ENCODE measurements at places on chromosomes 5 and 9. TPM values are rescaled to one million over a fixed set of nuclear protein-coding genes. Genes with fewer than 3 reads are reported as not detected.

Gene PCDHGC4
- 1.7 TPM for total RNA-seq

Gene ANKRD34B
- total RNA-seq, result not detected

Gene ARAP3
- total RNA-seq, result 19.8 TPM

Gene CLK4
- total RNA-seq, result 49.3 TPM

Gene MYOT
- not detected for total RNA-seq

Gene SLC6A7
- total RNA-seq, result not detected

Gene SPOCK1
- total RNA-seq, result 34.3 TPM

Gene LECT2
- not detected for total RNA-seq

Gene IL3
- total RNA-seq, result not detected

Gene PCA3
- total RNA-seq, result not detected

DNA sequence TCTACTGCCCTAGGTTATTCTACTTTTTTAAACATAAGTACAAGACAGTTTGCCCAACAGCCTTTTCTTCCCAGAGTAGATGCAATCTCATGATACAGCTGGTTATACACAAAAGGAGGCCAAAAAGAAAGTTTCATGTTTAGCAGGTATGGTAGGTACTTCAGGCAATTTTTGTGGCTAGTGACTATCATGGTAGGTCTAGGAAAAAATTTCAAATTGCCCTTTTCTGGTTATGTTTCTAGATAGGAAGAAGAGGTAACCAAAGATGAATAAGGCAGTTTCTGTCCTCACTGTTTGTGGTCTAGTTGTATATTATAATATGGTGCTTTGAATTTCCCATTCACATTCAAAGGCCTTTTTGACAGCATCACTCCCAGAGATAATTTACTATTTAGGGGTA, 19.7 kb downstream of the MEGF9 start:
- DNase-seq, result no peak

DNA sequence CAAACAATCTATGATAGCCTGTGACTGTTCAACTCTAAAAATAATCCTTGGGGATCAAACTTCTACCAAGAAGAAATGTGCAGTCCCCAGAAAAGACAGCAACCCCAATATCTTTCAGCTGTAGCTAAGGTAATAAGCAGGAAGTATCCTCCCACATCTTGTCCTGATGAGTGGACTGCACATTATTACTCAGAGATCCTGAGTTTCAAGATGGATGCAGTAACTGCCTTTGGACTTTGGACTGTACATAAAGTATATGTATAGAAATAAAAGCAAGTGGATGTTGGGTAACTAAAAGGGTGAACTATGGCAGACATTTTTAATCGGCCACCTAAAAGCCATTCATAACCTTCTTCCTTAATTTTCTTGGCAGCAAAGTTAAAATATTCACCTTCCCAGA, 45.1 kb downstream of the SMIM23 start:
- no peak for DNase-seq

DNA sequence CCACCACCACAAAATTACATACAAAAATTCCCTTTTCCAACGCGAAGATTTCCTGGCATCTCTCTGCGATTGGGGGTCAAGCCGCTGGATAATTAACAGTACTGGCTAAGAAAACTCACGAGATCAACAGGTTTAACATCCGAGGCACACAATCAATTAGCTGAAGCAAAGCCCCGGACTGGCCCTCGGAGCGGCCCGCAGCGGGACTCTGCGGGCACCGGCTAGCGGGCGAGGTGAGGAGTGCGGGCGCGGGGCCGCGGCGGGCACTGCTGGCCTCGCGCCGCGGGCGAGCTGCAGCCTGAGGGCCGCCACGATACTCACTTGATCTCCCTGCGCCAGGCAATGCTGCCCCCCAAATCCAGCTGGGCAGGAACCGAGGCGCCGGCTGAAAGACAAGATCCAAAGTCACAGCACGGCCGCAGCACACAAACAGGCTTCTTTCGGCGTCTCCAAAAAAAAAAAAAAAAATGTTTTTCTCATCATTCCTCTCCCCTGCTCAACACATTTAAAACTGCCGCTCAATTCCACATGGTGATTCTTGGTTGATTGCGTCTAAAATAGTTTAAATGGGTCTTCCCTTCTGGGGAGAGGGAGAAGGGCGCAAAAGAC, 210.2 kb downstream of the MEF2C start:
- DNase-seq, result no peak

DNA sequence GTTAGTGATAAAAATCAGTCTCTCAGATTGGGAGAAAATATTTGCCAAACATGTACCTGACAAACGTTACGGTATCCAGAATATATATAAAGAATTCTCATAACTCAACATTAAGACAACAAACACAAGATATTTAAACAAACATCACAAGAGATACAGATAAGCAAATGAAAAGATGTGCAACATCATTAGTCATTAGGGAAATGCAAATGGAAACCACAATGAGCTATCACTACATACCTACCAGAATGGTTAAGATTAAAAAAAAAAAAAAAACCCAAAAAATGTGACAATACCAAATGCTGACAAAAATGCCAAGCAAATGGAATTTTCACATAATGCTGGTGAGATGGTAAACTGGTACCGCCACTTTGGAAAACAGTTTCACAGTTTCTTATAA, 15.4 kb downstream of the CERT1 start:
- DNase-seq, result no peak

DNA sequence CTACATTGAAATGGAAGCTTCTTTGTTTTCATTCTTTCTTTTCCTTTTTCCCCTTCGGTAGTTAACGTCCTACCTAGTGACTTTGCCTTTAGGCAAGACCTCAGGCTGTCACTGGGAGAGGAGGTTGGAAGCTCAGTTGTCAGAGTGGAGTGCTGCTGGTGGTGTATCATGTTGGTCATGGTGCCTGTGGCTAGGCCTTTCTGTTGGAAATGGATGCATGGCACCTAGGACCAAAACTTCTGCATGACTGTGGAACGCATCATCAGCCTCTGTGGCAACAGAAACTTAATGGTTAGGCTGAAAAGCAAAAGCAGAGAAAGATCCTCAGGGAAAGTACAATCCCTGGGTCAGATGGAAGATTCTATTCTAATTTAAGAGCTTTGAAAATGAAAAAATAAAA, 57.9 kb downstream of the OSTF1 start:
- DNase-seq, result no peak

DNA sequence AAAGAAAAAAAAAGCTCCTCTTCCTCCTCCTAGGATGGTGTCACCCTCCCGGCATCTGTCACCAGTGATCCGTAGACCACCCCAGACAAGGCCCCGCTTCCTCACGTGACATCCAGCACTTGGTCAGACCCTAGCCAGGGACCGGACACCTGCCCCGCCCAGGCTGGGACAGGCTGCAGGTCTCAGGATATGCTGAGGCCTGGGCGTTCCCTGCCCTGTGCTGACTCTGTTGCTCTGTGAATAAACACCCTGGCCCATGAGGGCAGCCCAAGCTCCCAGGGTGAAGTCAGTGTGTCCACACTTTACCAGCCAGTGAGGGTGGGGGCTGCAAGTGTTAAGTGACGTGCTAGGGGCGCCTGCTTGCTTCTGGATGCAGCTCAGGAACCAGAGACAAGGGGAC, 5.6 kb downstream of the EDF1 start:
- no peak for DNase-seq

DNA sequence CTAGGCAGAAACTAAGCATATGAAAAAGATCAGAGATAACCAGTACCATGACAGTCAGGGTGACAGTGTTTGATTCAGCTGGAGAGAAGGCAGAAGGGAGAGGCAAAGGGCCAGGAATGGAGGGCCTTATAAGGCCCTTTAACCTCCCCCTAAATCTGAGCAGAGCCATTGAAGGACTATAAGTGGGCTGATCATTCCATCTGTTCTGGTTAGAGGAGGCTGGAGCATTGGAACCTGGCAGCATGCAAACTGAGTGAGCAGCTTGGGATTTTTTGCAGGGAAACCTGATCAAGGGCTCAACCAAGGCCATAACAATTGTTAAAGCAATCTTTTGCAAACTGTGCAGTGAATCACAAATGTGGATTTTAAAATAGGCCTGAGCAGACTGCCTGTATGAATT, 174.5 kb upstream of the DAP start:
- no peak for DNase-seq

DNA sequence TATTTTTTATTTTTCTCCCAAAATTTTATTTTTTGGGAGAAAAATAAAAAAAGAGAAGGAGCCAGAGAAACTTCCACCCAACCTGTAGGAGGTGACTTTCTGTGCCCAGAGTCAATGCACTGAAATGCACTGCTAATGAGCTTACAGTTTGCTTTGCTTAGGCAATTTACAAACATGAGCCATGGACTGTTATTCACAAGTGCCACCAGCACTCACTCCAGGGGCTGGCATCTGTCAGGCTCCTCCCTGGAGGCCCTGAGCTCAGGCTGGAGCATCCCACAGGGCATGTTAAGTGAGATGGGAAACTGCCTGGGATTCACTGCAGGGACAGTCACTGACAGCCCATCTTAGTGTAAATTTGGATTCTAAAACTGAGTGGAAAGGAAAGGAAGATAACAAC, 74.9 kb downstream of the FANCC start:
- no peak for DNase-seq

- no peak for DNase-seq
These were observed 438 bp downstream of the SOX30 start for GRCh38 chr5:157651623-157652376.

DNA sequence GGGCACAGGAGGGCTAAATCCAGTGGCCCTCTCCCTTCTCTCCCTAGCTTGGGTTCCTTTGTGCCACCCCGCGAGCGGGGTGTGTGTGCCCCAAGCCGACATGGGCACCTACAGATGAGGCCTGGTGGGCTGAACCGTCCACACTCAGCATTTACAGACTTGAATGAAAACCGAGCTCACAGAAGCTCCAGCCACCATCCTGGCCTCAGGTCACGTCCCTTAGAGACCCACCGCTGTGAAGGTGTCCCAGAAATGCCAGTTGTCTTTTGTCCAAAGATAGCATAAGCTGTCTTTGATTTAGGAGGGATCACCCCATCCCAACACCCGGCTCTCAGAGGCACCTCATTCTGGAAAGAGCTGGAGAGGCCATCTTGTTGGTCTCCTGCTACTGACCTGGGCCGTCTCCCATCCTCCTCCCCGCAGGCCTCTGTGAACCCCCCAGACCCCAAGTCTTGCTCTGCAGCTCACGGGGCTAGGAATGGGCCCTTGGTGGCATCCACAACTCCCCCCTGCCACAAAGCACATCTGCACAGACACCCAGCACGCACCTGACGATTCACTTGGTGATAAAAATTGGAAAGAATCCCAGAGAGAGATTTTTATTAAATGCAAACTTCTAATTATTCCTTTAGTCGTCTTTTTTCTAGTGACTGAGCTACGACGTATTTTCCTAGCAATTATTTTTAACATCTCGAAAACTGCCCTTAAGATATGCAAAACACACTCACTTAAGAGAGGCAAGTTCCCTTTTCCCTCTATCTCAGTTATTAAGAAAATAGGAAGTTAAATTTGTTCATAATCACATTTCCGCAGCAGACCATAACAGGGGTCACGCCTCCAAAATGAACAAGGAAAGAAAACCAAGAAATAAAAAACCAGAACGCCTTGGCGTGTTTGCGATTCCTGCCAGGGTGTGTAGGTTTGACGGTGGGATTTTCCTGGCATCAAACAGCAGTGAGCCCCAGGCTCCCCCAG, 80.5 kb upstream of the LMX1B start:
- no peak for DNase-seq

GRCh38 chr5:157506981-157507780, 47.2 kb downstream of the NIPAL4 start:
- peak; percentile 65 for DNase-seq

DNA sequence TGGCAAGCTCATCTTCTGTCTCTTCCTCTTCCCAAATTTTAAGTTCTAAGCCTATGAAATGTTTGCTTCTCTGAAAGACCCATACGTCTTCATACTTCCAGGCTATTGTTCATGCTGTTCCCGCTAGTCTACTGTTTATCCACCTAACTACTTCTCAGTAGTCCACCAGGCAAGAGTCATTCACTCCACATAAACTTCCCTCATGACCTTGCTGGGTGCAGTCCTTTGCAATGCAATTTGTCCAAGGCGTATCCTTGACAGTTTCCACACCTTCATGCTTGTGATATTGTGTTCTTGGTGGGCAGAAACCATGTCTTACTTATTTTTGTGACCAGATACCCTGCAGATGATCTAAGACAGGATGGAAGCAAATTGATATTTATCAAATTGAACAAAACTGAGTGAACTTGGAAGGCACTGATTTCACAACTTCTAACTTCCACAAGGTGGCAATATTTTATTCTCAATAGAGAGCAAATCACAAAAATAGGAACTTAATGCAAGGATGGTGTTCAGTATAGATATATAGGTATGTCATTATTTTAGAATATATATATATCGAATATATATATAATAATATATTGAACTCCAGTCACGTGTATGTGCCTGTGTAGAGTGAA, 30.3 kb downstream of the TYRP1 start:
- DNase-seq, result peak; percentile 35

DNA sequence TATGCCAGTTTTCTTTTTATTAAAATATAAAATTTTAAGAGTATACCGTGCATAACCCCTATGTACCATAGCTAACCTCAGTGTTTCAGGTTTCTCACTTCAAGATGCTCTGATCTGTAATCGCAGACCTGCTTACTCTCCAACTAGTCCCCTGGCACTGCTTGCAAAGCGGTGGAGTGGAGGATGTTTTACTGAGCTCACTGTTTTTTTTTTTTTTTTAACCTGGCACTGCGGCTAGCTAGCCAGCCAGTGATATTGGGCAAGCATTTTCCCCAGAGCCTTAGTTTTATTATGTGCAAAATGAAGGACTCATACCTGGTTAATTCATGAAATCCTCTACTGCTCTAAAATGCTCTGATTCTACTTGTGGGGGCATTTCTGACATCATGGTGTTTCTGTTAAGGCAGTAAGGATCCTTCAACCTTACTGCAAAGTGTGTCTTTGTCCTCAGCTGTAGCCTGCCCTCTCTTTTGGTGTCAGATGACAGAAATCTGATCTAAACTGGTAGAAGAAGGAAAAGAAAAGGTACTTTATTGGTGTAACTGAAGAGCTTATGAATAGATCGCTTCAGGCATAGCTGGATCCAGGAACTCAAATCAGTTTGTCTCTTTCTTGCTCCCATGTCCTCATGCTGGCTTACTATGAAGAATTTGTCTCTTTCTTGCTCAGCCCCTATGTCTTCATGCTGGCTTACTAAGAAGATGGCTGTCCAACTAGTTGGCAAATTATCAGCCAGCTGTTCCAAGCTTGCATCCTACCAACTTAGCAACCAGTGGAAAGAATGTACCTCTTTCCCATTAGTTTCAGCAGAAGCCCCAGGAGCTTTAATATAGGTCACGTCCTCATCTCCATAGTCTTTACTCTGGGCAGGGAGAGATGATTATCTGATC, 59.8 kb downstream of the DOCK2 start:
- DNase-seq, result peak; percentile 78
